ENCODE measurements at places on chromosomes 2 and 18.

DNA sequence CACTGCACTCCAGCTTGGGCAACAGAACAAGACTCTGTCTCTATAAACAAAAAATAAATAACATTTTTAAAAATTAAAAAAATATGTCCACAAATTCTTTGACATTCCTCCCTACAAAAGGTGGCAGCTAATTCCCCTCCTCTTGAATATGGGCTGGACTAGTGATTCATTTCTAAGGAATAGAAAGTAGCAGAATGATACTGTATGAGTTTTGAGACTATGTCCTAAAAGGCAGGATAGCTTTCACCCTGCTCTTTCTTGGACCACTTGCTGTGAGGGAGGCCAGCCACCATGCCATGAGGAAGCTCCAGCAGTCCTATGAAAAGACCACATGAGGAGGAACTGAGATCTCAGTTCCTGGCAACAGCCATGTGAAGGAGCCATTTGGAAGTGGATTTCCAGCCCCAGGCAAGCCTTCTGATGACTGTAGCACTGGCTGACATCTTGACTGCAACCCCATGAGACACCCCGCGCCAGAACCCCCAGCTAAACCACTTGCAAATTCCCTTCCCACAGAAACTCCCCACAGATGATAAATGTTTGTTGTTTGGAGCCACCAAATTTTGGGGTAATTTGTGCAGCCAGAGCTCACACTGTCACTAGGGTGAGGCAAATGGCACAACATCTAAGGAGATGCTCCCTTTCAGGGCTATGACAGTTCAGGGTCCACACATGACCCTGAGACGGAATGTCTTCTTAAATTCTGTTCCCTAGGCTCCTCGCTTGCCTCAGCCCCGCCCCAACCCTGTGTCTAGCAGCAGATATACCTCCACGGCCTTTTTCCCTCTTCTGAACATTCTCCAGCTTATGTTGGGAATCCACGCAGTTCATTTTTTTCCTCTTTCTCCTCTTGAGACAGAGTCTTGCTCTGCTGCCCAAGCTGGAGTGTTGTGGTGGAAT lies 17.1 kb upstream of the ATOH8 start:
- DNase-seq, result no peak

DNA sequence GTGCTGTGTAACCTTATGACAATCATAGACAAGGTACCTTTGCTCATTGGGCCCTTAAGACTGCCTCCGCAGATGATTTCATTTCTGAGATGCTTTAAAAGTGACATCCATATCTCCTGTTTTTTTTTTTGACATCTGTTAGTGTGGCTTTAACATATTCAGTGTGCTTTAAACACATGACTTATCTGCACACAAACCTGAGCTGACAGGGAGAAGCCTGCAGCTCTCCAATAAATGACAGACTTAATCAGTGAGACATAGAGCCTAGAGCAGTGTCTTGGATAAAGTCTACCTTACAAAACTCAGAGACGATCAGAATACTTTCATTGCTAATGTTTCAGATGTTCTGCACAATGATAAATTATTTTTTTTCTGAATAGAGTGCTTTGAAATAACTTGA lies 130.7 kb downstream of the UBE2E3 start:
- no peak for DNase-seq

DNA sequence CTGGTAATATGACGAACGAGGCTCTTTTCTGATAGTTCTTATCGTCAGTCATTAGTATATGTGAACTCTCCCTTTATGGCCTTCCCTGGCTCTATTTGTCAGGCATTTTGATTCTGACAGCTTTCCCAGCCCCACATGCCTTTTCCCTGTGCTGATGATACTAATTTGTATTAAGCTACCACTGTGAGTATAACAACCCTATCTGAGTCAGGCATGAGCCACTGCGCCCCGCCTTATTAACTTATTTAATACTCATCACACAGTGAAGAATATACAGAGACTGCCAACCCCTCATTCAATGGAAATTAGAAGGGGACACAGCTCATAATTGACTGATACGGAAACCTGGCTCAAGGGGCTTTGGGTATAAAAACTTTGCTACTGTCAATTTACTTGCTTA lies 140.0 kb downstream of the NETO1 start:
- no peak for DNase-seq

DNA sequence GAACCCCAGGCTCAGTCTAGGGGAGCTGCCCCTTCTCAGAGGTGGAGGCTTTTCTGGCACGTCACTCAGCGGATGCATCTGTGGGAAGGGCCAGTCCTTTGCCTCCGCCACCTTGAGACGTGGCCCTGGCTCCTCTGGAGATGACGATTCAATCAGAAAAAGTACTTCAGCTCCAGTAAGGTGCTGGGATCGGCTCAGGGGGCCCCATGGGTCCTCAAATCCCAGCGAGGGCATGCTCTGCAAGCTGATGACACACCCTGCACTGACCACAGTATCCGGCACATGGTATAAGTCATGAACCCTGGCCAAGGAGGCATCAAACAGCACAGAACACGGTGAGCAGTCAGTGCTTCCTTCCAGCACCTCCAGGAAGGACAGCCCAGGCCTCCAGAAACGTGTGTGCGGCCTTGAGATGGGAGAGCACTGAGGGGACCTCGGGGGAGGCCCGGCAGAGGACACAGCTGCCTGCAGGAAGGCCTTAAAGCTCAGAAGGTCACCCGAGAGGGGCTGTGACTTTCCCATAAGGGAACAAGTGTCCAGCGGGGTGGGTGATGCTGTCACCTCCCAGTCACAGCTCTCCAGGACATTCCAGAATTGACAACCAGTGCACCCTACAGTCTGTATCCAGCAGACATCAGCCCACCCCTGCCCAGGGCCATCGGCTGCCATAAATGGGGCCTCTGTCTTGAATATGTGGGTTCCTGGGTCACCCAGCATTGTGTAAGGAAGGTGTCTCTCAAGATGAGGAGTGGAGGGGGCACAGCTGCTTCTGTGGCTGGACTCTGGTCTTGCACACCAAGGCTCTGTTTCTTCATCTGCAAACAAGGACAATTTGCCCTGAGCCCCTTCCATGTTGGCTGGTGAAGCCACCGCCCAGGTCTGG lies 205.8 kb downstream of the NDUFA10 start:
- DNase-seq, result no peak

DNA sequence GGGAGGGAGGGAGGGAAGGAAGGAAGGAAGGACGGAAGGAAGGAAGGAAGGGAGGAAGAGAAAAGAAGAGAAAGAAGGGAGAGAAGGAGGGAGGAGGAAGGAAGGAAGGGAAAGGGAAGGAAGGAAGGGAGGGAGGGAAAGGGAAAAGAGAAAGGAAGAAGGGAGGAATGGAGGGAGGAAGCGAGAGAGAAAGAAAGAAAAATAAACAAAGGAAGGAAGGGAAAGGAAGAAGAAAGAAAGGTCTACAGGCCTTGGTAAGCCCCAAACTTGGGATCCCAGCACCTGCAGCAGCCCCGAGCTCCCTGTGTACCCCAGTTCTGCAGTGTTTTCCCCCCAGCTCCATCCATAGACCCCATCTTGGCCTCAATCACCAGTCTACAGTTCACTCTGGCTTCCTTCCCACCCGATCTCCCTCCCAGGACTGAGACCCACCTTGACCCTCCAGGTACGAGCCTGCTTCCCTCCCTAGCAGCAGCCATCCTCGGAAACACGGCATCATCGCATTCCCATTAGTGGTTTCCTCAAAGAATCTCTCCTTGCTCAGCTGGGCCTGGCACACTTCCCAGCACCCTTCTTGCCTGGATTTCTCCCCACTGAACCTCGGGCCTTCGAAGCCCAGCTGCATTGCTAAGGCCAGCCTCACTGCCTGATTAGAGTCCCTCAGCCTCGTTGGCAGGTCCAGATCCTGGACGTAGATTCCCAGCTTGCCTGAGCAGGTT lies 46.1 kb upstream of the SH3BP4 start:
- DNase-seq, result no peak

GRCh38 chr2:61750624-61751023 lies 103.2 kb downstream of the FAM161A start:
- no peak for DNase-seq

DNA sequence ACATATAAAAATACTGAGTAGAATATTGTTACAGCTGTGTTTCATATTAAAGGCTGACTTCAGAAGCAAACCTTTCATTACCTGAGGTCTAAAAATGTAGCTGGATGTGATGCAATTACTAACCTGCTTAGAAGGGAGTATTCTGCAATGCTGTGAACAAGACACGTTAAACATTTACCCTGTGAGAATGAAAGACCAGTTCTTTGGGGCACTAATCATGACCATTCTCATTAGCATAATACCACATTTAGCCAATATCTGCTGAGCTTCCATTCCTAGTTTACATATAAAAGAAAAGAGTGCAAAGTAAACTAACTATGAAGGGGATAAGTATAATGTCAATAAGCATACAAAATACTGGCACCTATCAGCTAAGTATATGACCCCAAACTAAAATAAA lies 784.0 kb upstream of the KLHL29 start:
- DNase-seq, result no peak

DNA sequence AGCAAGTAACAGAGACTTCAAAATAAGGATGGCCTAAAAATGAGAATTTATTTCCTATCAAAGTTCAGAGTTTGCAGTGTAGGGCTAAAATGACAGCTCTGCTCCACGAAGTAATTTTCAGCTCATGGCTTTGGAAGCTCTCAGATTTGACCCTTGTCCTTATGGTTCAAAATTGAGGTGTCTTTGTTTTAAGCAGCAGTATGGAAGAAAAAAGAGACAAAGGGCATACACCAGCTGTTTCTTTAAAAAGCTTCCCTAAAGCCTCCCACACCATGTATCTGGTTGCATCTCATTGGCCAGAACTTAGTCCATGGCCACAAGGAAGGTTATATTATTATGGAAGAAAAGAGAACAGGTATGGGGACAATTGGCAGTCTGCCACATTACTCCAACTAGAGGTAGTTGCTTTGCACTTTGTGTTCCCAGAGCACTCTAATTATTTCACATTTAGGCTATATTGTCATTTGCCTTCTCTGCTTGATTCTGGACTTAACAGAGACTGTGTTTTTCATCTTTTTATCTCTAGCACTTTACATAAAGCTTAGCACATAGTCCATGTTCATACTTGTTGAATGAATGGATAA lies 180.4 kb downstream of the MCFD2 start:
- no peak for DNase-seq

- DNase-seq, result no peak
Observed at GRCh38 chr2:41605311-41605710, 442.5 kb upstream of the PKDCC start.

- no peak for DNase-seq
Observed at GRCh38 chr18:6397931-6398566, 16.7 kb downstream of the L3MBTL4 start.

- DNase-seq, result no peak
Observed at GRCh38 chr2:170222298-170222697, 44.4 kb downstream of the MYO3B start.

GRCh38 chr2:105329561-105330495 lies at the start of gene TGFBRAP1:
Gene TGFBRAP1 (minus strand): TSS chr2:105329735. CDS start chr2:105308301, 21,434 bp downstream.
- no peak for DNase-seq
